ENCODE measurements at places on chromosomes 11 and 22.
A peak's percentile ranks its signal among the peaks of the same experiment; 100 is the strongest.

DNA sequence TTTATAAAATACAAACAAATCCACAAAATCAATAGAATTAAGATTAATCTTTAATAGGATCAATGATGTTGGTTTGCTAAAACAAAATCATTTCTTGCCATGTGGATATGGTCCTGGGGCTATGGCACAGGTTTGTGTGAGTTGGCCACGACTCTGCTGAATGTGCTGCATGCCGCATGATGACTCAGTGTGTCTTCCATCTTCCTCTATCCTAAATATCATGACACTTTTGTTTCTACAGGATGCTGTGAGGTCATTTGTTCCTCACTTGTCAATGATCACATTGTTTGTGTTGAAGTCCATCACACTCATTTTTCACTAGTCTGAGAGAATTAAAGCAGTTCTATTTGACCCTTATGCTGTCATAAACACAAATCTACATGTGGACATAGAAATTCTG is 167.2 kb upstream of the ZBED5 start:
- no peak for DNase-seq

GRCh38 chr22:22953791-22954190 is 66.2 kb downstream of the IGLL5 start:
- DNase-seq: no peak

DNA sequence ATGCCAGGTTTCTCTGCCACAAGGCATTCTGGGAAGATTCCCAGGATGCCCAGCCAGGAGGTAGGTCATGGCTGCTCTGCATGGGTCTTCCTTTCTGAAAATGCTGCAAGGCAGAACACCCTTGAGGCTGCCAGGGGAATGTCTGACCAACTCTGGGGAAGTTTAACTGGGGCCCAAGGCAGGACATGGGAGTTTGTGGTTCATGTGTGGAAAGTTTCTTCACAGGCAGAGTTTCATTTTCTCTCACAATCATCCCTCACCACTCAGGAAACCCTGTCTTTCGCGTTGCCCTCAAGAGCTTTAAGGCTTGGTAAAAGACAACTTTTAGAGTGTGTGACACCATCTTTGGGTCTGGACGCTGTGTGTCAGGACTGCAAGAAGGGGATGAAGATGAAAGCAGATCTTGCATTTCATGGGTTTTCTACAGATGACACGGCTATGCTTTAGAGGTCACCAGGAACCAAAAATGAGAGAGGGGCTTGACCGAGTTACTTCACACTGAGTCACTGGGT is 133.5 kb downstream of the CD44 start:
- peak; percentile 27 for DNase-seq

GRCh38 chr11:123742724-123743120 is 1.3 kb upstream of the ZNF202 start:
- DNase-seq: no peak

- DNase-seq: no peak
Observed at GRCh38 chr22:38946771-38947170, 10.6 kb upstream of the APOBEC3A start.

Measured in stimulated activated CD4-positive, alpha-beta T cell treated with anti-CD3 and anti-CD28 coated beads, TNF-alpha, amount 100 ng/mL, for 48 hours (primary cell).